Progenitor cell of endocrine pancreas (in vitro differentiated cells): ENCODE measurements at places on chromosomes 11 and 22.

GRCh38 chr11:84522331-84522730 lies 1104.8 kb downstream of the DLG2 start:
- H3K27ac ChIP-seq, result no peak overlapping the region
- no peaks in the 10 kb centered on the region for H3K4me1 ChIP-seq
- DNase-seq, result no peak
- no peak overlapping the region for H3K4me3 ChIP-seq
- H3K27me3 ChIP-seq, result no peaks in the 10 kb centered on the region
- no peaks in the 10 kb centered on the region for H3K36me3 ChIP-seq

- no peaks in the 10 kb centered on the region for H3K36me3 ChIP-seq
- peak overlapping the region; percentile 64 for H3K27ac ChIP-seq
- DNase-seq, result no peak
- peaks cover 2% of the 10 kb centered on the region for H3K4me1 ChIP-seq
Measured at GRCh38 chr22:38418589-38418988, 36.4 kb downstream of the KCNJ4 start.

DNA sequence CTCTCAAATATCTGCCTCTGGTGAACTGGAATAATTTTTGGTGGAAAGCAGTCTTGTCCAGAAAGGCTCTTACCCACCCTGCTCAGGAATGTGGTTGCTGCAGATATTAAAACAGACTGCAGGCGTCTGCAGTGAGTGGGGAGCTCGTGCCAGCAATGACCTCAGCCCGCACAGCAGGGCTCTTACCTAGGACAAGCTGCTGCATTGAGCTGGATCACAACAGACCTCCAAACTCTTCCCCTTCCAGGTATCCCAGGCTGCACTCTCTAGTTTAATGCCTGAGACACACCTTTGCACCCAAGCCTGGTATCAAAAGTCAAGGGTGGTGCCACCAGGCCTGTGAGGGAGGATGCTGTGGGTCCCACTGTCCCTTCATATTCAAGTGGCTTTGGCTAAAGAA lies 69.7 kb upstream of the CDON start:
- H3K4me1 ChIP-seq, result peaks cover 10% of the 10 kb centered on the region
- H3K4me3 ChIP-seq, result no peak overlapping the region
- H3K27me3 ChIP-seq, result peaks cover 20% of the 10 kb centered on the region

DNA sequence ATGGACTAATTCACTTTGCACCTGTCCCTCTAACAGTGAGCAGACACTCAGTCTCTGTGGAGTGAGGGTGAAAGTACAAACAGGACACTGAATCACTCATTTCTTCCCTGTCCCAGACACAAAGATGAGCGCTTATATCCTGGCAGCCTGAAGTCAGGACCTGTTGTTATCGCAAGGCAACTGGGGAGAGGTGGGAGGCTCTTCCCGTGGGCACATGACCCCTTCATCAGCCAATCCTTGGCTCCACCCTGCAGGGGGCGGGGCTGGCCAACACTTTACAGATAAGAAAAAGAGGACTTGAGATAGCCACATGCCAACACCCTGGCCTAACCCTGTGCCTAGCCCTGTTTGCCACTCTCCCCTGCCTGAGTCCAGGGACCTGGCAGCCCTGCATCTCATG lies 29.5 kb upstream of the TESMIN start:
- peaks cover 3% of the 10 kb centered on the region for H3K27me3 ChIP-seq
- no peak overlapping the region for H3K4me3 ChIP-seq
- no peak for DNase-seq
- no peak overlapping the region for H3K27ac ChIP-seq
- H3K4me1 ChIP-seq, result no peaks in the 10 kb centered on the region
